ENCODE measurements at places on chromosomes 5 and 9.
A peak's percentile ranks its signal among the peaks of the same experiment; 100 is the strongest.

DNA sequence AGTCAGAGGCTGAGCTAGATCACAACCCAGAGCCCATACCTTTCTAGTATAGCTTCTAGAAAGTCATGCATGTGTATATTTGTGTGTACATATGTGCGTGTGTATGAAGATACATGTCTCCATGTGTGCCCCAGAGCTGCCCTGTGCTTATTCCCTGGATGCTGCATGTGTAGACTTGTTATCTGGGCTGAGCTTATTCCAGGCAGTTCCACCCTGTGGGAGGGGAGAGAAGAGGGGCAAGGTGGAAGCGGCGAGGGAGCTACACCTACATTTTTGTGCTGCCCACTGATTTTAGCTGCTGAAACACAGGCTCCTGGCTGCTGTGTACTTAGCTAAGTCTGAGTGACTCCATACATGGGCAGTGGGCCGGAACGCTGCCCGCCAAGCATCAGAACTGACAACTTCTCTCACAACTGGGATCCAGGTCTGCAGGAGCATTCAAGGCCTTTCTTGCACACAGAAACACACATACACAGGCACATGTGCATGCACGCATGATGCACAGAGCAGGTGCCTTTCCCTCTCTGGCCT lies 38.0 kb upstream of the XPA start:
- no peak for DNase-seq

DNA sequence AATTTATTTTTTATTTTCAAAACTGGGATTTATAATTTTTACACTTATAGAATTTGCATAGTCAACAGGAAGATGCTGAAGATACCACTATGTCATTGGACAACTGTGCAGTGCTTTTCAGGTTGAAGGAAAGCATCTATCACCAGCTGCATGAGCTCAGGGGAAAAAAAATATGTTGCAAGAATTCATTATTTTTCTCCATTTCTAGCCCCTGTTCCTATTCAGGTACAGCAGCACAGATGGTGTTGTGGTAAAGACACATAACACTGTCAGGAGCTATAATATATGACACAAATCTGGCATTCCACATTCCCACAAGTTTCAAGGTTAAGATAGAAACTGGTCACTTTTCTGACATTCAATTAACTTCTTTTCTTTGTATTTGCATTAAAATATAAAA lies 1088.6 kb downstream of the MAT2B start:
- DNase-seq, result peak; percentile 62

DNA sequence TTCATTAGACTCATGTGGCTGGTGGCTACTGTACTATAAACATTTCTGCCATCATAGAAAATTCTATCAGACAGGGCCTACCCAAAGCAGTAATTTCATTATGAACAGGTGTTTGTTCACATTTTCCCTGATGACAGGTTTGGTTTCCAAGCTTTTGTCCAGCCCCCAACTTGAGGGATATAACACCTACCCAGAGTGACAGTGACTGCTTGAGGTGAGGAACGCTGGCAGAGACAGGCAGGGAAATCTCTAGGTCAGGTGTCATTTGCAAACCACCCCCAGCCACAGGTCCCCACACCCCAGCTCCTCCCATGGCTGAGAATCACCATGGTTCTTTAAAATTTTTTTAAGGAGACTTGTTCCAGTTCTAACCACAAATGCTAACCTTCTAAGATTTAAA lies 25.5 kb downstream of the GOLM1 start:
- DNase-seq, result no peak

DNA sequence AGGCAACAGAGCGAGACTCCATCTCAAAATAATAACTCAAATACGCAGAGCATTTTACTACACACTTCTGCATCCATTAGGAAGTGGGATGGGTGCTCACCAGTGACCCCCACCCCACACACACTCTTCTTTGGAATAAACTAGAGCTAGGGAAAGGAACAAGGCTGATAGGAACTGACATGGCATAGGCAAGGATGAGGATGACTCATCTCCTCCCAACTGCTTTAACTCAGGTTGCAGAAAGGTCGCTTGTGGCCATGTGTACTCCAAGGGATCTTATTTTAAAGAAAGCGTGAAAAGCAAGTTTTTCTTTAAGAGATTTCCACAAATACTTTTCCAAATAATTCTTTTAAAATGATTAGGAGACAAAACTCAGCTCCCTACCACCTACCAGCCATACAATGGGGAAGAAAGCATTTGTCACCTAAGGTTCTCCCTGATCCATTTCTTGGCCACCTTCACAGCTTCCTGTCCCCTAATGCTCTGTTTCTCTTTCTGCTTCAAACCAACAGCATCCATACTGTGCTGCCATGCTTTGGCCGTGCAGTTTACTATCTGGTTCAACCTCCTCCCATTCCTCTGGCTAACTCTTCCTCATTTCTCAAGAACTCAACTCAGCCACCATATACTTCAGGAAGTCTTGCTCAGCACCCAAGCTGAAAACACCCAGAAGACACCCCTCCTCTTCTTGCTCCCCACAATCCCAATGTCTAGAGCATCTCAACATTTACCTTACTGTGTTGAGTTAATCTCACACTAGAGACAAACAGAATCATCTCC lies 211.9 kb downstream of the ACTL7B start:
- DNase-seq, result no peak

All from DMS 273 treated with DMSO at 0.1 percent for 48 hours (cell line).